Stimulated activated CD8-positive, alpha-beta memory T cell treated with anti-CD3 and anti-CD28 coated beads, Interleukin-4, amount 100 ng/mL, for 1 hour (primary cell): ENCODE measurements at places on chromosomes 16 and 17.

- no peak for DNase-seq
These were observed 42.2 kb downstream of the STX8 start for GRCh38 chr17:9533441-9533840.

GRCh38 chr17:10309003-10309974 lies 63.5 kb downstream of the MYH13 start:
- no peak for DNase-seq

- DNase-seq = no peak
These were observed 10.6 kb downstream of the RBFOX1 start for GRCh38 chr16:7343243-7343642.

DNA sequence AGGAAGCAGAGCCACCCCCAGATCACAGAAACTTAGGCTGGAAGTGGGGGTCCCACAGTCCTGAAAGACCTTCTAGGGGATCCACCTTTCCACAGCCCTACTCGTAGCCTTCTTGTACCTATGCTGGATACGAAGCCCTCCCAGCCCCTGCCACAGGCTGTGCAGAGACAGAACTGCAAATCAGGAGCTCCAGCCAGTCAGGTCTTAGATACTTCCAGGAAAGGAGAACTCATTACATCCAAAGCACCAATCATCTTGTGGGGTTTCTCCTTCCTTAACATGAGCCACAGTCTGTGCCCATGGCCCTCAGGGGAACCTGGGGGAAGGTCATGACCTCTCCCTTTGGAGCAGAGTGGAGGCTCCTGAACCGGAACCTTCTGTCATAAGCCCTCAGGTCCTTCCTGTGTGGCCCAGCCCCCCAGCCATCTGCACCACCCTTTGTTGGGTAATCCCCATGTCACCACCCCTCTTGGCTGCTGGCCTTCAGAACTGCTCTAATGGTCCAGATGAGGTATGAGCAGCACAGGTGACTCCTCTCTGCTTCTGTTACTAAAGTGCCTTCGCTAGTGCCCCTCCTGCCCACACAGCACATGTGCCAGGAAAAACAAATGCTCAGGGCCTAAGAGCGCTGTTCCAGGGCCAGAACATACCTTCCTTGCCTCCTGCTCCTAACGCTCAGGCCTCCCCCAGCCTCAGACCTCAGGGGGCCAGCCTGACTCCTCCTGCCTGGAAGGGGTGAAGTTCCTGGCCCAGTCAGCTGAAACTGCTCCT lies 14.6 kb downstream of the SRCIN1 start:
- no peak for DNase-seq

DNA sequence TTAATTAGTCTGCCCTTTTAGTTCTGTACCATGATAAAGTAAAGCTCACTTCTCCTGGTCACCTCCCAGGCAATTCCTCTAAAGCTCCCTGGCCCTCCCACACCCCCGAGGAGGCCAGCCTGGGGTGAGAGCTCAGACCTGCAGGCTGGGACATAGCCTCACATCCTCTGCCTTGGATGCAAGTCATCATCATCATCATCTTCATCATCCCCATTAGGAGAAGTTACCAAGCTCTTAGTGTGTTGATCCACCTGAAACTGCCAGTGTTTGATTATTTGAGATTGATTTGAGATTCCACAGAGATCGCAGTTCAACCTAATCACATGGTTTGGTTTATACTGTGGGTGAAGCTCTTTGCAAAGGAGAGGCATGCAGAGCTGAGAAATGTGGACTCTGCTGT lies 197.5 kb downstream of the CYLD start:
- no peak for DNase-seq

GRCh38 chr16:88773812-88774291 lies 11.2 kb downstream of the PIEZO1 start:
- DNase-seq = no peak

DNA sequence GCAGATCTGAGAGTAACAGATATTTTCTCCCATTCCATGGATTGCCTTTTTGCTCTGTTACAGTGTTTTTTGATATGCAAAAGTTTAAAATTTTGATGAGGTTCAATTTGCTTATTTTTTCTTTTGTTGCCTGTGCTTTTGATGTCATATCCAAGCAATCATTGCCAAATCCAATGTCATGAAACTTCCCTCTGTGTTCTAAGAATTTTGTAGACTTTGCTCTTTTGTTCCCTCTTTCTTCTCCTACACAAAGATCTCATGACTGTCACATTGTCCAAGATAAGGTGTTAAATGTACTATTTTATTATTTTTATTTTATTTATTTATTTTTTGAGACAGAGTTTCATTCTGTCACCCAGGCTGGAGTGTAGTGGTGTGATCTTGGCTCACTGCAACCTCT lies 18.9 kb upstream of the KCNH6 start:
- DNase-seq = no peak

DNA sequence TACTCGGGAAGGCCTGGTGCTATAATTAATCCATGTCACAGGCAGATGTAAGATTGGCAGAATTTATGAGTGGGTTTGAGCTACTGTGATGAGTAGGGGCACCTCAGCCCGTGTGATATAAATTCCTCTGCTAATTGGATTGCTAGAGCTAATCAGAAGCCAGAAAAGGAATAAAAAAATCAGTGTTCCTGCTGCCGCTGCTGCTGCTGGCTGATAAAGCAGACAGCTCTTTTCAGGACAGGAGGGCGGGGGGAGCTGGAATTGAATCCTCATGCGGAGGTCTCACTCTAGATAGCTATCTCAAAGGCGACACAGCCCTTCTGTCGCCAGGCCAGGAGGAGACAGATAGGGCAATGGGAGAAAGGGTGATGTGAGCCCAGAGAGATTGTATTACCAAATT lies 182.7 kb upstream of the ZFHX3 start:
- no peak for DNase-seq
